ENCODE measurements at places on chromosomes 11 and 22.
A peak's percentile ranks its signal among the peaks of the same experiment; 100 is the strongest.

DNA sequence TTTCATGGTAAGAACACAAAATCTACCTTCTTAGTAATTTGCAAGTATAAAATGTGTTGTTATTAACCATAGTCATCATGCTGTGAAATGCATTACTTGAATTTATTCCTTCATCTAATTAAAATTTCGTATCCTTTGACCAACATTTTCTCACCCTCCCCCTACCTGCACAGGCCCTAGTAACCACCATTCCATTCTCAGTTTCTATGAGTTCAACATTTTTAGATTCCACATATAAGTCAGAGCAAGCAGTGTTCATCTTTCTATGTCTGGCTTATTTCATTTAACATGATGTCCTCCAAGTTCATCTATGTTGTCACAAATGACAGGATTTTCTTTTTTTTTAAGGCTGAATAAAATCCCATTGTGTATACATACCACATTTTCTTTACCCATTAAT, 43.5 kb upstream of the CCDC179 start:
- no peak for DNase-seq

DNA sequence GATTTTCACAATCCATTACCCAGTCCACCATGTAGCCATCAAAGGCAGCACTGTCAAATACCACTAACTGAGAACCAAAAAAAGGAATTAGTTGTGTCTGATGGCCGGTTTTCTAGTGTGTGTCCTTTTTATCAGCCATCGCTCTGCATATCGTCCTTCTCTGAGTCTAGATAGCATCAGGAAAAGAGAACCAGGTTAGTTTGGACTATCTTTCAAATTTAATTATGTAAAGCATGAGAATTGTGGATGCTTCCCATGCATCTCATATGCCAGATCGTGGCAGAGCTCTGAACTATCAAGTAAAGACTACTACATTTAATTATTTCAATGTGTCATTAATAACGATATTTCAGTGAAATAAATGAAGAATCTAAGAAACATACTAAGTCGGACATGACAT, 691.9 kb downstream of the FAM181B start:
- DNase-seq: no peak

DNA sequence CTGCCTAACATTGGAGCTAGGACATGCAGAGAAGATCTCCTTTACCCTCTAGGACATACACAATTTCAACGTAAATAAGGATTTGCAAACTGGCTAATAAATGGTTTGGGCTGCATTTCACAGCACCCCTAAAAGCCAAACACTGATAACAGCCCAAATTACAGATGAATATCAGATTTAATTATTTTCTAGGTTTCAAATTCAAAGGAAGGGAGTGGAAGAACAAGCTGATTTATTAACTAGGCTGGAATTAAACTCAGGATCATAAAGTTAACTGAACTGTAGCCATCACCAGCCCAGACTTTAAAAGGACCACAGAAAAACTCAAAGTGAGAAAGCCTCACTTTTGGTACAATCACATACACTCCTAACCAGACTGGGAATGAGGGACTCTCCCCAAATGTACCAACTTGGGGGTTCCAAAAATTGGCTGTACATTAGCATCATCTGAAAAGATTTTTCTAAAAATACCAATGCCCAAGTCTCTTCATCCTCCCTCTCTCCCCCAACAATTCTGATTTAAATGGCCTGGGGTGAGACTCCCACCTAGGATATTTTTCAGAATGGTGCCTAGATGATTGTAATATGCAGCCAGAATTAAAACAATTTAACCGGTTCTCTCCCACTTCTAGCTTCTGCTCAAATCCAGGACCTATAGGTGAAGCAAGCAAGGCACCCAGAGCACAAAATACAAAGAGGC, 43.5 kb downstream of the SYTL2 start:
- DNase-seq: no peak

DNA sequence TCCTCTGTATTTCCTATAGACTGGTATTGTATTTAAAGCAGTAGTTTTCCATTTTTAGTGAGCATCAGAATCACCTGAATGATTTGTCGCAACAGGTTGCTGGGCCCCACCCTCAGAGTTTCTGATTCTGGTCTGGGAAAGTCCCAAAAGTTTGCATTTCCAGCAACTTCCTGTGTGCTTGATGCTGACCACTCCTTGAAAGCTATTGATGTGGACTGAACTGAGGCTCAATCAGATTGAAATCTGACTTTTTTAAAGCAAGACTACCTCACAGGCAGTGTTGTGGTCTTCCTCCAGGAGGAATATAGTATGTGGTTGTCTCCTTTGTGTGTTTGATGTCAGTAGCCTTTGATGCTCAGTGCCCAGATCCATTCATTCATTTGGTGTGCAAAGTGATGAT, 17.2 kb upstream of the MPZL2 start:
- DNase-seq: peak; percentile 35

GRCh38 chr11:49221112-49221511, 12.7 kb upstream of the FOLH1 start:
- no peak for DNase-seq

DNA sequence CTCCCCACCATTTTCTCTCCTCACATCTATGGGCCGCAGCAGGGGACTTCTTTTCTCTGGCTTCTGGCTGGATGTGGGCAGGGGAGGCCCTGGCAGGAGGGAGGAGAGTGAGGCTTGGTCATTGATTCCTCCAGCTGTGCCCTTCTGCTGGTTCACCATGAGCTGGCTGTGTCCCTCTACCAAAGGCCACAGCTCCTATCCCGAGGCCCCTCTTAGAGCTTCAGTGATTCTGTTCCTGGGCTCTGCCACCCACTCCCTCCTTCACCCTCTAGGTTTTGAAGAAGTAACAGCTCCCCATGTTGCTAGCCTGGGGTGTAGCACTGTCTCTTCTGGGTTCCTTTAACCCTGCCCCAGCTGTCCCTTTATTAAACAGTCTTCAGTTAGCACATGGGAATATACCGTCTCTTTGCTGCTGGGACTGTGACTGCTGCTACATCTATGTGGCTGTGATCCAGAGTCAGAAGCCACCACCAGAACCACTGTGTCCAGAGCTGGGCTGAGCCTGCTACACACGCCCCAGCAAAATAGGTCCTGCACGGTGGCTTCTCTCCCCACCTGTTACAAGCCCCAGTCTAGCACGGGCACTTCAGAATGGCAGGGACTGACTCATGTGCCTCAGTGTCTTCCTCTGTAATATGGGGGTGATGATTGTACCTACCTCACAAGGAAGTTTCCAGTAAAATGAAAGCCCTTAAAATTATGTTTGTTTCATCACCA, 578 bp upstream of the PARVG start:
- DNase-seq: peak; percentile 15

- no peak for DNase-seq
Observed at GRCh38 chr11:33476945-33477606, 219.9 kb downstream of the HIPK3 start.

DNA sequence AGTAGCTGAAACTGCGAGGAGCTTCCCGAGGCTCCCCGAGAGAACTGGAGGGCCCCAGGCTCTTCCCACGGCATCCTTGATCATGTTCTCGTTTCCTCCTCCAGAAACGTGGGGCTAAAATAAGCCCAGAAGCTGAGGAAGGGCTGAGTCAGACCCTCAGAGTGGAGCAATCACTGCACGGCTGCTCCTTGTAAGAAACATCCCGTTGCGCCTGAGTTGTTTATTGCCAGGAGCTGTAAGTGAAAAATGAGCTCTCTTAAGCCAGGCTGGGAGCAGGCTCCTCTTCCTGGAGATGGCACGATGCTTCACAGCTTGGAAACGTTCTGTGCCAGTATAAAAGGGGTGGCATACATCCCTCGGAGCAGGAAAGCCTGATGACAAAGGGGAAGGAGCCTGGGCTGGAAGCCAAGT, 47.3 kb upstream of the SYN3 start:
- DNase-seq: no peak

DNA sequence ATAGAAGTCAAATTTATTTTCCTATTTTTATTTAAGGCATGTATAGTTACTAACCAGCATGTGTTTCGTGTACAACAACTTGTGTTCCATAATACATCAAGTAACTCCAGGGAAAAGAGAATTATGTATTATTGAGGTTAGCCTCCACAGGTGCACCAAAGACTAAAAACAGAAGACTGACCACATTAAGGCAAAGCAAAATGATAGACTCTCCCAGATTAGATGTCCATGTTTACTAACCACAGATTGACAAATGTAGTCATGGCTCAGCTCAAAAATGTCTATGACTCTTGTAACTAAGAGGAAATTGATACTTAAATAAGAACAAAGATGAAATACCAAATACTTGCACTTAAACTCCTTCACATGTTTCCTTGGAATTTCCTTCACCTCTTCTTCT, 238.5 kb downstream of the METTL15 start:
- no peak for DNase-seq

DNA sequence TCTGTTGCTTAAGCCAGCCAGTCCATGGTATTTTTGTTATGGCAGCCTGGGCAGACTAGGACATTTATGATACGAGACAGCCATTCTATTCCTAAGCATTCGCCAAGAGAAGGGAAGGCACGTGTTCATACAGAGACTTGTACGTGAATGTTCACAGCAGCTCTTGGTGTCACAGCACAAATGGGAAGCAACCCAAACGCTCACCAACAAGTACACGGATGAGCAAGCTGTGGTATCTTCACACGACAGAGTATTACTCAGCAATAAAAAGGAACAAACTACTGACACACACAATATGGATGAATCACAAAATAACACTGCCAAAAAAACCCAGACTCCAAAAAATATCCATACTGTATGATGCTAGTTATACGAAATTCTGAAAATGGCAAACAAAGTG, 85.1 kb downstream of the PHF21B start:
- no peak for DNase-seq

DNA sequence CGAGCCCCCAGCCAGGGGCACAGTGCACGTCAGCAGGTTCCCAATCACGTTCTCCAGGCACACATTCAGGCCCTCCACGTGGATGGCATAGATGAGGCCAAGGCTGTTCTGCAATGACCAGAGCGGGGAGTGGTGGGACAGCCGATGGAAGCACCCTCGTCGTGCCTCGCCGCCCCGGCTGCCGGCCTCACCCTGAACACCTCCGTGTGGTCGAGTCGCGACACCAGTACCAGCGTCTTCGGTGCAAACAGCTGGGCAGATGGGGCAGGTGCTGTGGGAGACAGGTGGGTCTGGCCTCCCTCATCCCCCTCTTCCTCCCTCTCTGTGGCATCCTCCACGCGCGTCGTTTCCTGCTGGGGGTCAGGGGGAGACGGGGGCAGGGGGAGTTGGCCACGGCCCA, 7.5 kb downstream of the SBF1 start:
- DNase-seq: no peak

DNA sequence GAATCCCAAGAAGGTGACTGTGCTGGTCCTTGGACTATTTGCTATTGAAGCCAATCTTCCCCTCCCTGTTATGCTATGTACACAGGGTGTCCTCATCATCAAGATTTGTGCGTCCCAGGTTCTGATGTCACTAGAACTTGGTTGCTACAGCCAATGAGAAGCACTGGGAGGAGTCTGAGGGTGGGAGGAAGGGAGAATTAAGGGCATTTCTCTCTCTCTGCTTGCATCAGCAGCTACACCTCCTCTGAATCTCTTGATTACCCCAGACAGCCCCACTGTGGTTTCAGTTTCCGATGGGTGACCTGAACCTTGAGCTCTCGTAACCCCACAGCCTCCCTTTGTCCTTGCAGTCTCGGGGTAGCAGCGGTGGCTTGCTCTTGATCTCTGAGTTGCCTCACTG, 212.4 kb upstream of the SESN3 start:
- peak; percentile 11 for DNase-seq

- DNase-seq: no peak
Observed at GRCh38 chr11:108587109-108587508, 6.5 kb downstream of the EXPH5 start.

GRCh38 chr22:32832174-32832573, 30.7 kb downstream of the TIMP3 start:
- DNase-seq: no peak

DNA sequence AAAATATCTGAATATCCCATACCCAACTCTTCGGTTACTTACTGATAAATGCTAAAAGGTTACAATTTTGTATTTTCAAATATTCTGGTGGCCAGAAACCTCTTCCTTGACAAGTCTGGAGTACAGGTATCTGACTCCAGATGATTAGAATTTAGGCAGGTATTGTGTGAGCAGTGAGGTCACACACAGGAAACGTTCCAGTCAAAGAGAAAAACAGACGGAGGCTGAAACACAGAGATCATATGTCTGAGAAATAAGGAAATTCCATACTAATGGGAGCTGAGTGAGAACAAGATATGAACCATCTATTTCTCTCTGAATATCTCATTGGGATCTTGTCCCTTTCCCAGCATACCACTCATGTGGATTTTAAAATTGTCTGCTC, 89.4 kb upstream of the IGLL5 start:
- DNase-seq: no peak

- DNase-seq: no peak
Observed at GRCh38 chr11:64769283-64769682, 9.1 kb downstream of the SF1 start.

GRCh38 chr11:86670911-86671310, 1.5 kb downstream of the ME3 start:
- no peak for DNase-seq

GRCh38 chr11:40417627-40418026, 1041.8 kb downstream of the LRRC4C start:
- no peak for DNase-seq

DNA sequence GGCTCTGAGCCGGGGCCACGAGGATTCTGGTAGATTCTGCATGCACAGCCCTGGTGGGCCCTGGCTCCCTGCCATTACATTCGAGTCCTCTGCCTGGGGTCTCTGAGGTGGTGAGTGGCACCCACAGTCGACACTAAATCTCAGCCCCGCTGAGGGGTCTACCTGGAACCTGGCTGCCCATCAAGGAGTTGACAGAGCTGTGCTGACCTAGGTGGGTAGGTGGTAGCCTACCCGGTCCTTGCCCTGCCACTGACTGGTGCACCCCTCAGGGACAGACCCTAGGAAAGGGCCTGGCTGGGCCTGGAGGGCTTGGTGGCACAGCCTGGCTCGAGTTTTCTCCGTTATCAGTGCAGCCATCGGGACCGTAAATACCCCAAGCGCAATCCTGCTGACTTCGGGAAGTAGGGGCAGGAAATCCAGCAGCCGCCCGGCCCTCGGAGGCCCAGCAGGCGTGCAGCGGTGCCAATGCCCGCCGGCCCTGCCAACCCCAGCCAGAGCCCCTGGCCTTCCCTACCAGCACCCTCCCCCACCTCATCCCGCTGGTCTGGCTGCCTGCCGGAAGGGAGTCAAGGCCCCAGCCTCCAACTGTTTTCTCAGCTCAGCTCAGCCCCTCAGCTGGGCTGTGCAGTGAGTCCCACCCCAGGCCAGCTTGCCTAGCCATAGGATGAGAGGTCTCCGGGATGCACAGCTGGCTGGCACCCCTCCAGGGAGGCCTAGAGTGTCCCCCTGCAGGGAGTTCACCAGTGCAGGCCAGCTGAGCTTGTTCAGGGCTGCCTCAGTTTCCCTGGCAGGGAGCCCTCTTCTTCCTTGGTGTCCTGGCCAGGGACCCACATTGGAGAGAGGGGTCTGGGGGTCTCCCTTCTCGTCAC, 80.4 kb upstream of the KCNQ1OT1 start:
- no peak for DNase-seq

- no peak for DNase-seq
Observed at GRCh38 chr22:29344137-29344536, 28.6 kb upstream of the RASL10A start.

DNA sequence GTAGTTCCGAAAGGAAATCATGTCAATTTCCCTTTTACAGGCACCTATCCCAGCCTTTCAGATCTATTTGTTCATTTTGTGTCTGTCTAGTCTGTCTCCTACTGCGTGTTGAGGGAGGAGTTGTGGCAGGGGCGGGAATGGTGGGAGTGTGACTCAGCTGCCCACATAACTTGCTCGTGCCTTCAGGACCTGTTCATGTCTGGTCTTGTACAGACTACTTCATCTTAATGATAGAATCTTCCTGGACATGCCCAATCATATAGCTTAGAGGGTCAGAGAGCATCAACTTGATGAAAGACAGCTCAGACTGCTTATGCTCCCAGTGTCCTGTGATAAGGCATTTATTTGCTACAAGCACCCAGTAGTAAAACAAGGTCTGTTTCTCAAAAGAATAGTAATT, 61.0 kb upstream of the BIRC3 start:
- no peak for DNase-seq

Measured in CD4-positive, alpha-beta T cell treated with Interleukin-2 at 100 ng/mL for 4 hours (primary cell).